ENCODE measurements at places on chromosomes 6 and 20.

DNA sequence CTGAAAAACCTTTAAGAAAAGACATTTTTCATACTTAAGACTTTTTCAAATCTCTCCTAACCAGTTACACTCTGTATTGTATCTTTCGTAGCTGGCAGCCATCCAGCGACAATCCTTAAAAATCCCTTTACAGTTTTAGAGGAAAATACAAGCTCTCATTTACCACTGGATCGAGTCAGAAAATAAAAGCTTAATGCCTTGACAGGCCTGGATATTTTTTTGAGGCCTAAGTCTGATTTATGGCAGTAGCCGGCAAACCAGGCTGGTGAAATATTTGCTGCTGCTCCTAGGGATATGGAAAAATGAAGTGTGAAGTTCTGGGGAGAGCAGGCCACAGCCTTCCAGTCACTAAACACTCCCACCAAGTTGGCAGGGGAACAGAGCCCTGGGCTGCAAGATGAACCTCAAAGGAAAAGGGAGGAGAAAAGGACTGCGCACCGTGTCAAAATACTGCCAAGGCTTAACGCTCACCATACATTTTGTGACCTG lies 213.0 kb upstream of the SUPT3H start:
- DNase-seq: no peak

- DNase-seq: no peak
Observed at GRCh38 chr6:43302126-43302525, 4.1 kb downstream of the SLC22A7 start.

DNA sequence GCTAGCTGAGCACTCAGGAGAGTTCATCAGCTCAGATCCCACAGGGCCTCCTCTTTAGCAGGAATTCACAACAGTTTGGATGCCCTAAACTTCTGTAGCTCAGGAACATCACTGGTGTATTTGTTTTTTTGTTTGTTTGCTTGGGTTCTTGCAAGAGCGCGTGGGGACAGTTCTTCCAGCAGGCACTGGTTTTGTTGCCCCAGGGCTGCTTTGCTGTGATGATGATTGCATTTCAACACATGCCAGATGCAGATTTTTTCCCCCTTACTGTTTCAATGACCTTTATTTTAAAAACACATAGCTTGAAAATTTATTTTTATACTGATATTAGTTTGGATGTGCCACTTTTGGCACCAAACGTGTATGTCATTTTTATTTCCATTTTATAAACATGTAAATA lies 77.1 kb downstream of the DHX35 start:
- DNase-seq: no peak

DNA sequence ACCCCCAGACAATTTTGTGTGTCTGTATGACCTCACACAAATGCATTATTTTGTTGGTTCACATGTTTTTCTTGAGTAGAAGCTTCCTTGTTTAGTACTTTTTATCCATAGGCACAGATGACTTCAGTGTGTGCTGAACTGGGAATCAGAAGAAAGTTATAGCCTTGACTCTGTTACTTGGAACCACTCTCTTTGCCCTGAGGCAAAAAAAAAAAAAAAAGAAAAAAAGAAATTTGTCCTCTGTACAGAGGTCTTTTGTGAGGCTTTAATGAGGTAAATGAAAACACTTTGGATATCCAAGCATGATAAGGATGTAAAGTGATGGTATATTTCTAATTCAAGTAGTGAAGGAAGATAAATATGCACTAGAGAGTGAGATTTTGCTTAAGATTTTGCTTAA lies 51.9 kb downstream of the TRMT11 start:
- no peak for DNase-seq

- no peak for DNase-seq
Observed at GRCh38 chr6:54899442-54899841, 52.9 kb downstream of the FAM83B start.

DNA sequence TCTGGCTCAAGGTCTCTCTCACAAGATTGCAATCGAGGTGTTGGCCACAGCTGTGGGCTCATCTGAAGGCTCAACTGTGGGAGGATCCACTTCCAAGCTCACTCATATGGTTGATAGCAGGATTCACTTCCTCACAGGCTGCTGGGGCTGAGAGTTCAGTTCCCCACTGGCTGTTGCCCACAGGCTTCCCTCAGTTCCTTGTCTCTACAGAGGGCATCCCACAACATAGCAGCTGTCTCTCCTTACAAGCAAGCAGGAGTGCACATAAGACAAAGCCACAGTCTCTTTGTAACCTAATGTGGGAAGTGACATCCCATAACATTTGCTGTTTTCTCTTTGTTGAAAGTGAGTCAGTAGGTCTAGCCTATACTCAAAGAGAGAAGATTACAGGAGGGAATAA lies 14.0 kb downstream of the SPATS1 start:
- no peak for DNase-seq

- DNase-seq: no peak
Observed at GRCh38 chr6:91786474-91787184, 1199.8 kb upstream of the MAP3K7 start.

DNA sequence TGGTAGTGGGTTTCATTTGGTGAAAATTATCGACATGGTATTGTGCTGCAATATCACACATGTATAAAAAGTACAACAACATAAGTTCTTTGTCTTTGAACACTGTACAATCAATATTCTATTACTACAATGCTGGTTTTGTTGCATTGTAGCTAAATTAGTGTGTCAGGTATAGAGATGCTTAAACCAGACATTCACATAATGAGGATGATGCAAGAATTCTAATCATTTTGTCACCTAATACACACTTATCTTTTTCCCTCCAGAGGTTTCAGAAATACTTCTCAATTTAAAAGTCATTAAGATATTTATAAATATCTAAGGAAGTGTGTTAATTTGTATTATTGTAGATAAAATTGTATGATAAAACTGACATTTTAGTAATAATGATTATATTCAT lies 174.8 kb upstream of the MAN1A1 start:
- no peak for DNase-seq

- DNase-seq: no peak
Observed at GRCh38 chr6:146341493-146342230, 202.0 kb upstream of the RAB32 start.

GRCh38 chr6:148395583-148396101 lies 53.0 kb downstream of the SASH1 start:
- DNase-seq: no peak

DNA sequence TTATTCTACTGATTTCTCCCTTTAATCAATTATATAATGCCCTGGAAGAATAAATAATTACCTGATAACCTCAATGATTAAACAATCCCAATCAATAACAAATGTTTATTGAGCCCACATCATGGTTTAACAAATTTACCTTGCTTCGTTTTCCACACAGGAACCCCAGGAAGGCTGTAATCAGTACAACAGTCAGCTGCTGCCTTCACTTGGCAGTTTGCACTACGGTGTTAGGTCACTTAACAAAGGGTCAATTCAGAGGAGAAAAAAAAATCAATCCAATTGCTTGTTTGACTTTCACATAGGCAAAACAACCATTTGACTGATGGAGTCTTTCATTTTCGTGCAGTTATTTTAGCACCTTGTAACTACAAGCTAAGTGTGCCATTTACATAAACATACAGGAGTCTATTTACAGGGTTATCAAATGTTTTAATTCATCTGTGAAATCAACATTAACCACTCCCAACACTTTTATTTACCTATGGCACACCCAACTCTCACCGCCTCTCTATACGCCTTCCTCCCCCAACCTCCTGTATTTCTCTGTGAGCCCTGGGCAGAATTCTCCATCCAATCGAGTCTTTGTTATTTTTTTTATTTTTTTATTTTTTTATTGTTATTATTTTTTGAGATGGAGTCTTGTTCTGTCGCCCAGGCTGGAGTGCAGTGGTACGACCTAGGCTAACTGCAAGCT lies 140.4 kb upstream of the TAB2 start:
- DNase-seq: no peak

Measured in AG04449 (cell line).